CD8-positive, alpha-beta memory T cell (primary cell): ENCODE measurements at places on chromosomes 1 and 21. TPM values are rescaled to one million over a fixed set of nuclear protein-coding genes. Genes with fewer than 3 reads are reported as not detected.

DNA sequence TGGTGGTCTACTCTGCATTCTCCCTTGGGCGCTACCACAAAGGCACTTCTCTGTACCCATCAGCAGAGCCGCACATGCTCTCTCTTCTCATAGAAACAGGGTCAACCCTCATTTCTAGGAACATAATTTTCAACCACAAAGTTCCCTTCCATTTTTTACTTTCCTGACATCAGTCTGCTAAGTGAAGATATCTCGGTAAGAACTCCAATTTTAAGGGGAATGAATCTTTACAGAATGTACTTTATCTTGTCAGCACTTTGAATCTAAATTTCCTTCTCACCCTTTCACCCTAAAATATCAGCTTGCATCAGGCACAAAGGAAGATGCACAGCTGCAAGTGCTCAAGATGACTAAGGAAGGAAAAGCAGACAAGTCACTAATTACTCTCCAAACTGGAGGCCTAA is 545.9 kb downstream of the SMYD3 start:
- DNase-seq, result no peak

DNA sequence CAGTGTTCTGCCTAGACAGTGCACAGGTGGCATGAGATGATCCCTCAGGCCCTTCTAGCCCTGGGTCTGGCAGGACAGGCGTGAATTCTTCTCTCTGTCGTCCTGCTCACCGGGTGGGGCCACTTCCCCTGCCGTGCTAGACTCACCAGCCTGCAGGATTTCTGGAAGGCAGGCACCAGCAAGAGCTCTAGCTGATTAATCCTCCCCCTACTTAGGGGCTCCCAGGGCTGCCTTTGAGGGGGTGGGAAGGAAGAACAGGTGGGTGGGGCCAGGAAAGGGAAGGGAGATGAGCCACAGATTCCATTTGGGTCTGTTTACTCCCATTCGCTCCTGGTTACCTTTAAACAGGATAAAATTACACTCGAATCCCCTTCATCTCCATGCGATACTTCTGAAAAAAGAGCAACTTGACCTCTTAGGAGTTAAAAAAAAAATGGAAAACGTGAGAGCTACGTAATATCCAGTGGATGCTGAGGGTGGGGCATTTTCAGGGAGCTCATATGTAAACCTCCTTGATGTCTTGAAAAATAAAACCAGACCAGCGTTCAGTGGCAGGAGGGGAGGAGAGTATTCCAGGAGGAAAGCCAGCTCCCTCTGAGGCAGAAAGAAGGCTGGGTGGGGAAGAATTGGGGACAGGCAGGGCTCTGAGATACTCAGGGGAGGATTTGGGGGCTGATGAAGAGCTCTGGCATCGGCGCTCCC is 665.5 kb downstream of the PTPRU start:
- DNase-seq, result no peak

BCL2L15 gene
- total RNA-seq, result 1.2 TPM

GRCh38 chr1:9606948-9607347 is 18.2 kb downstream of the TMEM201 start:
- DNase-seq, result peak; percentile 41

DNA sequence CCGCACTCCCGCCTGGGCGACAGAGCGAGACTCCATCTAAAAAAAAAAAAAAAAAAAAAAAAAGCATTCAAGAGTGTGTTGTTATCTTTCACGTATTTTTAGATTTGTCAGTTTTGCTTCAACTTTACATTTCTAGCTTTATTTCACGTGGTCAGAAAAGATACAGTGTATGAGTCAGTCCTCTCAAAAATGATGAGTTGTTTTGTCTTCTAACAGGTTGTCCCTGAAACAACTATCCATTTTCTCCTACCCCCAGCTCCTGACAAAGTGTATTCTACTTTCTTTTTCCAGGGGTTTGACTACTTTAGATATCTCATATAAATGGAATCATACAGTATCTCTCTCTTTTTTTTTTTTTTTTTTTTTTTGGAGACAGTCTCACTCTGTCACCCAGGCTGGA is 5.5 kb upstream of the ZNF695 start:
- no peak for DNase-seq

DNA sequence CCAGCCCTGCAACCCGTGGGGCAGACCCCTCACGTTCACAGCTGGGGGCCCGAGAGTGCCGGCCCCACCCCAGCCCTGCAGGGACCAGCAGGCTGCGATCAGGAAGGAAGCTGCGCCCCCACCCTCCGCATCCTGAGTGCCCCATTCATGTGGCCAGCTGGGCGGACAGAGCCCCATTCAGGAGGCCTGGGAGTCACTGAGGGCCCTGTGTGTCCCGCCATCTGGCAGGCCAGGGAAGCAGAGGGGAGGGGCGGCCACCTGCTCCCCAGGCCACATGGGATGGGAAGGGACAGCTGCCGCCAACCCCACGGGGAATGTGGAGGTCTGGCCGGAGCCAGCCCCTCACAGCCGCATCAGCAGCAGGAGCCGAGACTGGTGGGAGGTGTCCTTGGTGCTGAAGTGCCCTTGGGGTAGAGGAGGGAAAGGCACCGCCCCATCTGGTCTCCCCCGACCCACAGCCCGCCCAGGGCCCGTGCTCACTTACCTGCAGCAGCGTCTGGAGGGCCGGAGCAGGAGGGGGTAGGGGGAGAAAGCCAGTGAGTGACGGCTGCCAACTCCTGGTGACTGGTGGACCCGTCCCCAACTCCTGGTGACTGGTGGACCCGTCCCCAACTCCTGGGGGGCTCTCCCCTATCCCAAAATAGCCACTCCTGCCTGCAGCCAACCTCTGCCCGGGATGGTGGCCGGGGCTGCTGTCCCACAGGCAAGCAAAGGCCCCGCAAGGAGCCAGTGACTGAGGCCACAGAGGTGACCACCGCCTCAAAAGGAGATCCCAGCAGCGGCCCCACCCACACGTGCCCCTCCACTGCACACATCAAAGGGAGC is 8.7 kb downstream of the ACAP3 start:
- DNase-seq, result no peak

DNA sequence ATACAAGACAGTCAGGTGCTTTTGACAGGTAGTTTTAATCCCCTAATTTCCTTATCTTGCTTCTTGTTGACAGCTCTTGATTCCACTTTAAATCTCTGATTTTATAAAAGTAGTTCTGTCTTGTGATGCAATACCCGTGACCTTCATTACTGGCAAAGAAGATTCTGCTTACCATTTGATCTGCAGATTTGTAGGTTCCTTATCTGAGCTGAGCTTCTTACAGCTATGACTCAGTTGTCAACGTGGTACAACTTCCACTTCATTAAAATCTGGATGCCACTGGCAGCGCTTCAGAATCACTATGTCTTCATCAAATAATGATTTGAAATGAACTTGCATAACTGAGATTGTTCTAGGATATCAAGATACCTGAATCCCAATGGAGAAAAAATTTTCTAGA is 543.6 kb upstream of the B3GALT2 start:
- DNase-seq, result no peak

DNA sequence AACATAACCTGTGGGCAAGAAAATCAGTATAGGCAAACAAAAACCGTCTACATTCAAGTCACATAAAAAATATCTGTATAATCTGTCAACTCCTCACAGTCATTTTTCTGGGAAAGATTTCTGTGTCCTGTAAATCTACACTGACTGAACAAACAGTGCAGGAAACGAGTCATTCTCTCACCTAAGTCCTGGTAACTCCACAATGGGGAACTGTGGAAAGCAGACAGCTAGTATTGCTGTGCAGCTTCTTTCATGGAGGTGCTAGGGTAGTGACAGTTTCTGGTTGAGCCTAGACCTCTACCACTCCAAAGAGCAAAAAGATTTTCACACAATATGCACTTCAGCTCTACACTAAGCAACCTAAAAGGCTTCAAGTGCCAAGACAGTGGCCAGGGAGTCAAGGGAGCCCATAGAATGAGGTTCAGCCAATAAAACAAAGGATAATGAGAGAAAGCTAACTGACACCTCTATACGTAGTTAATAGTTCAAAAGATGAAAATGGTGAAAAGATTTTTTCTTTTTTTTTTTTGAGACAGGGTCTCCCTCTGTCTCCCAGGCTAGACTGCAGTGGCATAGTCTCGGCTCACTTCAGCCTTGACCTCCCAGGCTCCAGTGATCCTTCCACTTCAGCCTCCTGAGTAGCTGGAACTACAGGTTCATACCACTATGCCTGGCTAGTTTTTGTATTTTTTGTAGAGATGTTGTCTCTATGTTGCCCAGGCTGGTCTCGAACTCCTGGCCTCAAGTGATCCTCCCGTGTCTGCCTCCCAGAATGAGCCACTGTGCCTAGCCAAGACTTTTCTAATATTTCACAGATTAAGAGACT is 5.5 kb downstream of the PTP4A2 start:
- no peak for DNase-seq

TSPAN1 gene
- total RNA-seq, result not detected

DENND2D gene
- 196 TPM for total RNA-seq

KCNK2 gene
- total RNA-seq, result not detected

KCNJ15 gene
- total RNA-seq, result not detected

IL22RA1 gene
- total RNA-seq, result not detected

DNA sequence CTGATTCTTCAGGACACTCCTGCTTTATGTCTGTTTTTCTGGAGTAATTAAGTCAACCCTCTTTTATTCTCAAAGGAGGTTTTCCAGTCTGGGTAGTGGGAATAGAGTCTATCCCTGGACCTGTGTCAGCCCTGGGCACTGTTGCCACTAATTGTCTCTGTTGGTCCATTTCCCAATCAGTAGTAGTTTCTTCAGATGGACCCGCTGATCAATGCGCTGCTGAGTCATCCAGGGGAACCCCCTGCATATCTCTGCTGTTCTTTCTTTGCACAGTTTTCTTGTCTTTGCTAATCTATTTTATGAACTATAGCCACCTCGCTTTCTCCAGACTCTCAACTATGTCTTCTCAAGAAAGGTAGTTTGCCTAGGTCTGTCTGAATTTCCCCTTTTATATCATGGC is 82.5 kb downstream of the TNNI3K start:
- no peak for DNase-seq

GPR37L1 gene
- not detected for total RNA-seq

DNA sequence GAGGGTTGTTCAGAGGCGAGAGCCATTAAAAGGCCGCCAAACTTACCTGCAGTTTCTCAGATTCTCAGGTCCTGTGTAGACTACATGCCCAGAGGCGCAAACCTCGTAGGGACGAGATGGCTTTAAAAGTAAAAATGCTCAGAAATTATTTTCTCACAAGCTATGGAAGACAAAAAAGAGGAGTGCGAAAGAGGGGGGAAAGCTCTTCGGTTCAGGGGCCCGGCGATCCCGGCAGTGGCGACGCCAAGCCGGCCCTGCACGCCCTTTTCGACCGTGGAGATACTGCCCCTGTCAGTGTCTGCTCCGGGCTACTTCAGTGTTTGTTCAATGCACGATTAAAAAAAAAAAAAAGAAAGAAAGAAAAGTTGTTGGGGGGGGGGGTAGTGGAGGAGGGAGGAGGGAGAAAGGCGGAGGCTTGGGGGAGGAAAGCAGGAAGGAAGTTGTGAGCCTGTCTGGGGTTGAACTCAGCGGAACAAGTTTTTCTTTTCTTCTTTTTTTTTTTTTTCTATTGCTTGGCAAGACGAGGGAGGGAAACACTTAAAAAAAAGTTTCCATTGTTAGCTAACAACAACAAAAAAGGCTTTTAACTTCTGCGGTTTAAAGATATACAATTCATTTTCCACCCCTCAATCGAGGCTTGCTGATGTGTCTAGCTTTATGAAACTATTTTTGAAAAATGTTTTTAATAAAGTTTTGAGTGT is at the start of gene ITPKB:
Gene ITPKB (minus strand): TSS at position 288 of the 701 bp plus-strand sequence. CDS start 1,824 bp downstream, outside the sequence.
- peak; percentile 88 for DNase-seq

GRCh38 chr1:196143602-196144342 is 464.5 kb downstream of the KCNT2 start:
- DNase-seq, result no peak

RWDD3 gene
- total RNA-seq, result 11.2 TPM

C8B gene
- total RNA-seq, result not detected

NDUFS2 gene
- total RNA-seq, result 93.5 TPM

SGIP1 gene
- not detected for total RNA-seq

GBP5 gene
- 74.5 TPM for total RNA-seq

DNA sequence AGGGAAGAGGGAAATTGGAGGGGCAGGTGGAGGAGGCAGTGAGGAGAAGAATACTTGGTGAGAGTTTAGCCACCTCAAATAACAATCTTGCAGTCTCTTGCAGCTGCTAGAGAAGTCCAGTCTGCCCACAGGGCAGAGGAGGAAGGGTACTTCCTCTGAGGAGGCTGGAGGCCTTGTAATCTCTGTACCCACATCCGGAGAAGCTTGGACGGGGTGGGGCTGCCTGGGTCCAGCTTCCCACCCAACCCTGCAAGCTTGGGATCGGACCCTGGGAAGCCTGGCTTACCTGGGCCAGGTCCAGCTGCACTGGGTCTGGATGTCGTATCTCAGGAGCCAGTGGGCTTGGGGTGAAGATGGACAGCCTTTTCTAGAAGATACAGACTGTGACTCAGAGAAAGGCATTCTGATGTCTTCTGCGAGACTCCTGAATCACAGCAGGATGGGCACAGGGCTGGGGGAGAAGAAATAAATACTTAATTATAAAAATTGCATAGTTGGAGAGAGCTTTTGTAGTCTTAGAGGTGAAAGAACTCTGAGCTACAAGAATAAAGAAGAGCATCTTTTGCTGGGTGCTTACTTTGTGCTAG is 111.8 kb upstream of the JUN start:
- no peak for DNase-seq

- DNase-seq, result no peak
Observed at GRCh38 chr21:45769294-45769693, 125.8 kb downstream of the PCBP3 start.

GRCh38 chr21:37073417-37074196 is 553 bp downstream of the TTC3 start:
- DNase-seq, result peak; percentile 84

DNA sequence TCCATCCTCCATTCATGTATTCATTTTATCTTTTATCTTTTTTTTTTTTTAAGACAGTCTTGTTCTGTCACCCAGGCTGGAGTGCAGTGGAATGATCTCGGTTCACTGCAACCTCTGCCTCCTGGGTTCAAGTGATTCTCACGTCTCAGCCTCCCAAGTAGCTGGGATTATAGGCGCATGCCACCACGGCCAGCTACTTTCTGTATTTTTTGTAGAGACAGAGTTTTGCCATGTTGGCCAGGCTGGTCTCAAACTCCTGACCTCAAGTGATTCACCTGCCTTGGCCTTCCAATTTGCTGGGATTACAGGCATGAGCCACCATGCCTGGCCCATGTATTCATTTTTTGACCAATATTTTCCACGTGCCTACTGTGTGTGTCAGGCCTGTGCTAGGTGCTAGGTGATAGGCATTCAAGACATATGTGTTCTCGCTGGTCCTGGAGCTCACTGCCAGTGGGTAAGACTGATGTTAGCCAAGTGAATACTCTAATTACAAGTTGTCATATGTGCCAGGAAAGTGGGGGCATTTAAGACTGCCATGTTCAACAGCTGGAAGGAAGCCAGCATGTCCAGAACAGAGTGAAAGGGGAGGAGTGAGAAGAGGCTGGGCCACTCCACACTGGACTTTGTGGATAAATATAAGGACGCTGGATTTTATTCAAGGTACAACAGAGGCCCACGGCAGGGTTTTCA is 5.3 kb upstream of the CELSR2 start:
- no peak for DNase-seq

VASH2 gene
- total RNA-seq, result 0.07 TPM

GRCh38 chr1:217687511-217687910 is 56.4 kb downstream of the SPATA17 start:
- DNase-seq, result no peak
